Umbilical cord (tissue), 2 donors: ENCODE measurements at places on chromosomes 12 and 14. TPM values are rescaled to one million over a fixed set of nuclear protein-coding genes. Genes with fewer than 3 reads are reported as not detected.

The SLC7A8 gene
- total RNA-seq, result 25.0 TPM

The EML1 gene
- 46.9 TPM for total RNA-seq

DNA sequence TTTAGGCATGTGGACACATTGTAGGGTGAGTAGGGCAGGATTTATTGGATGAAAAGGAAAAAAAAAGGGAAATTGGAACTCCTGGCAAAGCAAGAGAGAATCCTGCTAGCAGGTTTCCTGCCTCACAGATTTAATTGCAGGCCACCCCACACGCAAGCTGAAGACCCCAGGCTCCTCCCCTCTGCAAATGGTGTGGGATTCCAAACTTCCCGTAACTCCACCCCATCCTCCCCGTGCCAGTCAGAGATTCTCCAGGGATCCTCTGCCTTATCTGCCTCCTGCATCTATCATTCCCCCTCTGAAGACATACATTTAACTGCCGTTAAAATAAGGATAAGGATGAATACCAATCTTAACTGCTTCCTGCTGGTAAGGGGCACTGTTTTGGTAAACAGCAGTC, 249.8 kb upstream of the GARIN2 start:
- DNase-seq, result no peak

DNA sequence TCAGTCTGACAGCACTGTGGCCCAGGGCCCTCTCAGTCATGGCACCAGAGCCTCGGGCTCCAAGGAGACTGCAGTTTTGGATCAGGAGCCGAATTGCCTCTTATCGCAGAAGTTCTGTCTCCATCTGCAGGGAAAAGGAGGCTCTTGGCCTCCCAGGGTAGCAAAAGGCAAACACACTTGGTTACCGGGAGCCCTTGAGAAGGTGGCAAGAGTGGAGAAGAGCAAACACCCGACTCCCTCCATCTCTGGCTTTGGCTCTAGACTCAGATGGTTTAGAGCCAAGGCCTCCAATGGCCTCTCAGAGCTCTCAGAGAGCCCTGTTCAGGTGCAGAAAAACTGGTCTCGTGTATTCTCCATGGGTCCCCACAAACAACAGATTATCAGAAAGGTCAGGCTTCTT, 44.6 kb downstream of the NINJ2 start:
- DNase-seq, result no peak

- no peak for DNase-seq
These were observed 43.2 kb downstream of the SLC5A8 start for GRCh38 chr12:101166866-101167265.

- peak; percentile 49 for DNase-seq
These were observed 1.0 kb downstream of the SH2B3 start for GRCh38 chr12:111406474-111407376.

GRCh38 chr14:44135972-44136371, 371.1 kb downstream of the FSCB start:
- DNase-seq, result no peak

DNA sequence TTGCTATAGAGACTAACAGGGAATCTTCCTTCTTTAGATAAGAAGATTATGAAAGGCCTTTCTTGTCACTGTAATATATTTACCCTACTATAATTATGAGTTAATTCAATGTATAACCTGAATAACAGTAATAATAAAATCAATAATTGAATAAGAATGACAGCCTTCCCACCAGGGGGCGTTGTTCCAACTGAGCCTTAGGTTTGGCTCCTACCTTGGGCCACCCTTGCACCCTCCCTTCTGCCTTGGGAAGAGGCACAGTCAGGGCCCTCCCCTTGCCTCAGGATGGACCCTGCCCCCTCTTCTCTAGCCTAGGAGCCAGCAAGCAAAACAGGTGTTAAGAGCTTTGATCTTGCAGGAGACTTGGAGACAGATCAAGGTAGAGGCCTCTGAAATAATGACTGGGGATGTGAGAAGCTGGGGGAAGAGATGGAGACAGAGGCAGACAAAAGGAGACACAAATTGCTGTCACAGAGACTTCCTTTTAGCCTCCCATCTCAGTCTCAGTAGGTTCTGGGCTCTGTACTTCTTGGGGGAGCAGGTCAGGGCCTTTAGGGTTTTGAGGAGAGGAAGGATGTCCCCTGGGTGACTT, 40.1 kb upstream of the CISTR start:
- DNase-seq, result no peak

DNA sequence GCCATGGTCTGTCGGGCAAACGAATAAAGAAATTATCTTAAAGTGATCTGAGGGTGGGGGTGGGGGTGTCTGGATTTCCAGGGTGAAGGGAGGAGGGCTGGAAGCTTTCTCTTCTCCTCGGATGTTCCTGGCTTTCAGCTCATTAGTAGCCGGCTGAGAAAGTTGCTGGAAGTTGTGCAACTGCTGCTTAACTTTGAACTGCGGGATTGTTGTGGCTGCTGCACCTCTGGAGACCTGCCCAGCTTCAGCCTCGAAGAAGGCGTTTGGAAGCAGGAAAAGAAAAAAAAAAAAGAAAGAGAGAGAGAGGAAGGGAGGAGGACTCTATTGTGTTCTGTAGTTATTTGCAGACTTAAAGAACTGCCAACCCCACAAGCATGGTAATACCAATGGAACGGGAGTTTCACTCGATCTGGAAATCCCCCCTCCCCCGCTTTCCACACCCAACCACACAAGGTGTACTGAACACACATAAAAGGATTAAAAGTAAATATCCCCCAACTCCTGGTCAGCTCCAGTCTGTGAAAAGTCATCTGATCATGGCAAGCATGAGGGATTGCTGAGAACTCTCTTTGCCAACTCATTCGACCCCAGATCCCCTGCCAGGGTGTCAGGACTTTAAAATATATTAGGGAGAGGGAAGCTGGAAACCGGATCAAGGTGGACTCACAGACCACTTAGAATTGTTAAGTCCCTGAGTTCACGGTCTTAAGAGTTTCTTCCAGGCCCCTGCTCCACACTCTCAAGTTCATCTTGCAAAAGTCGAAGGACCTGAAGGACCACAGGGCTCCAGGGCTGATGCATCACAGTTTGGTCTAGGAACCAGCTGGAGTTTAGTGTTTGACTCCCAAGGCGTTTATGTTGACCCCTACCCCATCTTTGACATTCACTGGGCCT, at the start of gene RASSF9:
TSS of gene RASSF9 (minus strand) at position 213 of the 894 bp plus-strand sequence. CDS start at position 5, 208 bp downstream.
- peak; percentile 61 for DNase-seq

DNA sequence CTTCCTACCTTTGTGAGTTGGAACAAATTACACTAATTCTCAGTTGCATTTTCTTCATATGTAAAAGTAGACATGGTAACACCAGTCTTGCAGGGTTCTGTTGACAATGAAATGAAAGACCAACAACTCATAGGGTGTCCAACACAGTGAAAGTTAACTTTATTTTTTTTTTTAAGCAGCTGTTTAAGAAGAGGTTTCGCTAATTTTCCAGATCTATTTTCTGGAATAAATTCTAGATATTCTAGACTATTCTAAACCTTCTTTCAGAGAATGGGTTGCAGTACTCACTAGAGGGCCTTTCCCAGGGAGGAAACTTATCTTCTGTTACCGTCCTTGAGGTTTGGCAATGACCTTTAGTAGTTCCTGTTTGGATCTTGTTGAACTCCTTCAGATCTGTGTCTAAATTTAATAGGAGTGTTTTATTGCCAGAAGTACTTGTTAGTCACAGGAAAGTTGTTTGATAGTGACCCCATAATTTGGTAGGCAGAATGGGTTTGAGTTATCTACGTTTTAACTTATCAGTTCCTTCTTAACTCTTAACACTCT, 2.8 kb upstream of the ART4 start:
- DNase-seq, result no peak

- no peak for DNase-seq
These were observed 239.6 kb downstream of the ZFP36L1 start for GRCh38 chr14:68553311-68553710.
